ENCODE measurements at places on chromosomes 1 and 21.

DNA sequence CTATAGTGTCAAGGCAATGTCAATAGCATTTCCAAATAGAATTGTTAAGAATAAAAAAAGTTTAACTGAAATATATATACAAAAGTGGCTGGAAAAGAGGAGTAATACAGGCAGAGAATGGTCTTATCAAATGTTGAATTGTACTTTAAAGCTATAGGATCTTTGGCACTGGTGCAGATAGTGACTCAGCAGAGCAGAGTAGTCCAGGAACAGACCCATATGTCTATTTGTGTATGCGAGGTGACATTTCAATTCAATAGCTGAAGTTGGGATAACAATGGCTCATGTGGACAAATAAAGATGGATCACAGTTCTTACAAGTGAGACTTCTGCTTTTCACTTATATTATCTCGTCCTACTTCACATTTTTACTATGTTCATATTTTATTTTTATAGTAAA lies 543.0 kb upstream of the B3GALT2 start:
- no peak for DNase-seq

GRCh38 chr1:118104951-118105350 lies 80.1 kb downstream of the SPAG17 start:
- no peak for DNase-seq

DNA sequence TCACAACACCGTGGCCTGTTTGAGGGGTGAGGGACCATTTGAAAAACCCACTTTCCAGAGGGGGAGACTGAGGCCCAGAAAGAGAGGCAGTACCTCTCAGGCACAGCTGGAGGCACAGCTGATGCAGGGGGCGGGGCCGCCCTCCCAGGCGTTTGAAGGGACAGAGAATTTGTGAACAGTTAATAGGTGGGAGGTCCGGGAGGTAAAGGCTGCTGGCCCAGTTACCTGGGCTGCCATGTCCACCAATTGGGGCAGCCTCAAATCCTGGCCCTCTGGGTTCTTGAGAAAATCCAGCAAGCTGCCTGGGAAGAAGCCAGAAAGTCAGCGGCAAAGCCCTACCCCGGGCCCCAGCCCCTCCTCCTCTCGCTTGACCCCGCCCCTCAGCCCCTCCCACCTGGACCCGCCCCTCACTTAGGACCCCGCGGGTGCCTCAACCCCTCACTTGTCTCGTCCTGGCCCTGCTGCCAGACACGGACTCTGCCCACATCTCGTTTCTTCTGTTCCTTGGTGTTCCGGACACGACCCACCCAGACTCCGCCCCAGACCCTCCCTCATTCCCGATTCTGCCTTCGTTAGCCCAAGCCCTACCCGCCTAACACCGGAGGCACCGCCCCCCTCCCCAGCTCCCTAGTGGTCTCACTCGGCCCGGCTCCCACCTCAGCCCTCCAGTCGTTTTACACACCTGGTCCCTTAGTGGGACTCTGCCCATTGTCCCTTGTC lies 10.8 kb upstream of the AHDC1 start:
- peak; percentile 87 for DNase-seq

- no peak for DNase-seq
Measured at GRCh38 chr1:240790856-240791255, 178.9 kb upstream of the GREM2 start.

- DNase-seq: no peak
Measured at GRCh38 chr1:165516469-165516868, 27.3 kb upstream of the LRRC52 start.

DNA sequence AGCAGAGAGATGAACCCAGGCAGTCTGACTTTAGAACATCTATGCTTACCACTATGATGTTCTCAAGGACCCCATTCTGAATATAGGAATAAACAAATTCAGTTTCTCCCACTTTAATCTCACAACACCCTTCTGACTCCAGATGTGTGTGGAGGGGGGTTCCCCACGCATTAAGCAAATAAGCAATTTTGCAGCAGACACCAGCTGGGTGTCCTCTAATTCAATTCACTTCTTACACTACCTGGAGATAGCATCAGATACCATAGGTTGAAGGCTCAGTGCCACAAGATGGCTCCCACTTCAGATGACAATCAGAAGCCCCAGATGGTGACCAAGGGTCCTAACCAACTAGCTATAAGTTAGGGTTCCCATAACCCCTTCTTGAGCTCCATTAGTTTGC lies 30.3 kb upstream of the CEP350 start:
- DNase-seq: no peak

GRCh38 chr1:61581251-61581650 lies 143.7 kb downstream of the TM2D1 start:
- DNase-seq: no peak

- DNase-seq: no peak
Measured at GRCh38 chr1:89898150-89898549, 77.3 kb downstream of the LRRC8D start.

DNA sequence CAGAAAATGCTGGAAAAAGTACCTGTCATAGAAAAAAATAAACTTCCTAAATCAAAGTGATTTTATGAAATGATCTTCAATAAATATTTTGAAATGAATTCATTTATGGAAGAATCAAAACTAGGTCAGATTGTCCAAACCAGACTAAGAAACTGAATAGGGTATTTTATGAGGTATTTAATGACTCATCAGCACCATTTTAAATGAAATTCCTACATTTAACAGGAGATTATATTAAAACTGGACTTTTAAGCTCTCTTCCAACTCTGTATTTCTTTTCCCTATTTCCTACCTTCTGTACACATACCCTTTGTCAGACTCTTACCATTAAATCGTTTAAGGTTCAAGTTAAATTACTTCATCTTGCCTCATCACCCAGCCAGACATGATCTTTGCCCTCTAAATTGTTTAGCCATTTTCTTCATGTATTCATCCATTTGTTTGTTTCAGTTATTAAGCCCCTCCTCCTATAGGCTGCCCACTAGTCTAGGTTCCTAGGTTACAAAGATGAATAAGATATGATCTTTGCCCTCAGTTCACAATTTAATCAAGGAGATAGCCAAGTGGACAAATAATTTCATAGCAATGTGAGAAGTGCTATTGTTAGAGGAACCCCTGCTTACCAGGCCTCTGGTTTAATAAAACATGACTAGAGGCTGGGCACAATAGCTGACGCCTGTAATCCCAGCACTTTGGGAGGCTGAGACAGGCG lies 25.0 kb downstream of the TATDN3 start:
- DNase-seq: no peak

- DNase-seq: no peak
Measured at GRCh38 chr1:82073659-82074058, 272.9 kb downstream of the ADGRL2 start.

DNA sequence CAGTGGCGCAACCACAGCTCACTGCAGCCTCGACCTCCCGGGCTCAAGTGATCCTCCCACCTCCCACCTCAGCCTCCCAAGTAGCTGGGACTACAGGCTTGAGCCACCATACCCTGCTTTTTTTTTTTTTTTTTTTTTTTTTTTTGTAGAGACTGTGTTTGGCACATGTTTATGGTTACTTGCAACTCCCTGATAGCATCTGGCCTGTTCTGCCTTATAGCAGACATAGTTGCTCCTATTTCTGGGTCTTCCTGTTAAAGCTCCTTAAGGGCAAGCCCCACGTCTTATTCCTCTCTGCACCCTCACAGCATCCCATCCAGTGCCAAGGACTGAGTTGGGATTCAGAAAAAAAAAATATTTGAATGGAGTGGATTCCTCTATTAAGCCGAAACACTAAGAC lies 17.1 kb upstream of the CNR2 start:
- no peak for DNase-seq

DNA sequence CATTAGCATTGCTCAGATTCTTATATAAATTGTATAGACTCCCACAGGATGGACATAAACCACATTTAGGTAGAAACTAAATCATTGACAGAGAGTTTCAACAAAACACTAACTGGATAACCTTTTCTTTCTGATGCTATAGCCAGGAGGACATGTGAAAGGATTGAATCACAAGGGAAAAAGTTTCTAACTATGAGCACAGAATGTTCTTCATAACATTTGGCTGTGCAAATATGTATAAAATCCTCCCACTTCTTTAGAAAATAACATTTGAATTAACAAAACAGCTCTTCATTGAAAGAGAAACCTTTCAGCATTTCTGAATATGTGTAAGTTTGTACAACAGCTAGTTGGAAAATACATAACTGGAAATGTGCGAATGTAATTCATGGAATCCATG lies 167.3 kb downstream of the TBX15 start:
- no peak for DNase-seq

- no peak for DNase-seq
Measured at GRCh38 chr1:54859700-54860391, 27.1 kb downstream of the DHCR24 start.

- no peak for DNase-seq
Measured at GRCh38 chr1:226276077-226276682, 32.8 kb downstream of the LIN9 start.

GRCh38 chr1:43776043-43776761 lies 68.9 kb downstream of the ST3GAL3 start:
- DNase-seq: no peak

DNA sequence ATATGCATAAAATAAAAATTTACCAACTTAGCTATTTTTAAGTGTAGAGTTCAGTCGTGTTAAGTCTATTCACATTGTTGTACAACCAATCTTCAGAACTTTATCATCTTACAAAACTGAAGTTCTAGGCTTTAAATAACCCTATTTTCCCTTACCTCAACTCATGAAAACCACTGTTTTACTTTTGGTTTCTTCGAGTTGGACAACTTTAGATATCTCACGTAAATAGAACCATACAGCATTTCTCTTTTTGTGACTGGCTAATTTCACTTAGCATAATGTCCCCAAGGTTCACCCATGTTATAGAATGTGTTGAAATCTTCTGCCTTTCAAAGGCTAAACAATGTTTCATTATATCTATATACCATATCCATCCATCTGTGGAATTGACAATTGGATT lies 819.0 kb upstream of the ADGRL4 start:
- DNase-seq: no peak

DNA sequence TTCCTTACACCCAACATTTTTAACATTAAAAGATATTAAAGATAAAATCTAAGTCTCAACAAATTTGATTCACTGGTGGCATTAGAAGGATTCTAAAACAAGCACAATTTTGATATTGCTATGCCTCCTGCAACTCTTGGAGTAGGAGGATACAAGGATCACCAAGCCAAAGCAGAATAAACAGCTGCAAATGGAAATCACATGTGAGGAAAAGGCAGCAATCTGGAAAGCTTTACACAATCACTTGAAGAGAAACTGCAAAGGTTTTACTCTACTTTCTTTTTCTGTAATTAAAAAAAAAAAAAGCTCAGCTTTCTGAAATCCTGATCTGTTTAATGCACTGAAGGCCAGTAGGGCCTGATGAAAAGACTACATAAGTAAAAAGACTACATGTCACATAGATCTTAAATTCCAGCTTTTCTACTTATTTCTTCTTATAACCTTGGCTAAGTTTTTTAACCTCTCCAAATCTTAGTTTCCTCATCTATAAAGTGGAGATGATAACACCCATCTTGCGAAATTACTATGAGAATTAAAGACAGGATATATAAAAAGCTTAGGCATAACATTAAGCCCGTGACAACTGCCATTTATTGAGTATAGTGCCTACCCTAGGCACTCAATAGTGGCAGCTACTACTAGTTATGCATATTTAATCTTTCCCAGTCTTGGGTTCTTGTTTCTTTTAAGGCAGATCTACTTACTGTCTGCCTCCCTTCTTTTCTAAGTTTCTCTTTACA lies 73.5 kb downstream of the EPS15 start:
- no peak for DNase-seq

DNA sequence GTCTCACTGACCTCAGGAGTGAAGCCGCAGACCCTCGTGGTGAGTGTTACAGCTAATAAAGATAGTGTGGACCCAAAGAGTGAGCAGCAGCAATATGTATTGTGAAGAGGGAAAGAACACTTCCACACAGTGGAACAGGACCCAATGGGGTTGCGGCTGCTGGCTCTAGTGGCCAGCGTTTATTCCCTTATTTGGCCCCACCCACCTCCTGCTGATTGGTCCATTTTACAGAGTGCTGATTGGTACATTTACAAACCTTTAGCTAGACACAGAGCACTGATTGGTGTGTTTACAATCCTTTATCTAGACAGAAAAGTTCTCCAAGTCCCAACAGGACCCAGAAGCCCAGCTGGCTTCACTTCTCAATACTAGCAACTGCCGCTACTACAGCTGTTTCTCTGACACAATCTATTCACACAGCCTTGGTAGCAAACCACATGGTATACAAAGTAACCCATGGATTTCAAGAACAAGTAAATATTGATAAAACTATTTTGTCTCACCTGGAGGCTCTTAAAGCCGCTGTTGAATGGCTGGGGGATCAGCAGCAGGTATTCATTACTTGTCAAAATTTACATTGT lies 25.3 kb upstream of the ITLN1 start:
- DNase-seq: no peak

DNA sequence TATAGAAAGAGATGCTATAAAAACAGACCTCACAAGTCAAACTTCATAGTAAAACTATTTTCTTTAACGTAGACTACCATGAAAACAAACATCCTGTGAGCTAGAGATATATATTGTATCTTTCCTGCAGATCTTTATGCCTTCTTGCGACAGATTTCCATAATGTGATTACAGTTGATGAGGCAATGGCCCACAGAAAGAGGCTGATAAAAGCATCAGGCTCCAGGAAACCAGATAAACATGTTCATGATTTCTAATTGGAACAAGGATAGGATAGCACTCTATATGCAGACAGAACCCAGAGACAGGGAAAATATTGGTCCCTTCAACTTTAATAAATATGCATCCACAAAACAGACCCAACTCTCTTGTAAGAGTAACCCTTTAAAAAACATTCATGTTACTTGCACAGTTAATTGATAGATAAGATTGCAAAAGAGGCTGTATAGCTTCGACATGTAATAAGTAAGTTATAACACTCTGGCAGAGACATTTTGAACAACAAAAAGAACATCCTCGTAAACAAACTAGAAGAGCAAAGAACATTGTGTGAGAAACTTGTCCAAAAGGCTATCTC lies 329.4 kb downstream of the AGBL4 start:
- DNase-seq: no peak

DNA sequence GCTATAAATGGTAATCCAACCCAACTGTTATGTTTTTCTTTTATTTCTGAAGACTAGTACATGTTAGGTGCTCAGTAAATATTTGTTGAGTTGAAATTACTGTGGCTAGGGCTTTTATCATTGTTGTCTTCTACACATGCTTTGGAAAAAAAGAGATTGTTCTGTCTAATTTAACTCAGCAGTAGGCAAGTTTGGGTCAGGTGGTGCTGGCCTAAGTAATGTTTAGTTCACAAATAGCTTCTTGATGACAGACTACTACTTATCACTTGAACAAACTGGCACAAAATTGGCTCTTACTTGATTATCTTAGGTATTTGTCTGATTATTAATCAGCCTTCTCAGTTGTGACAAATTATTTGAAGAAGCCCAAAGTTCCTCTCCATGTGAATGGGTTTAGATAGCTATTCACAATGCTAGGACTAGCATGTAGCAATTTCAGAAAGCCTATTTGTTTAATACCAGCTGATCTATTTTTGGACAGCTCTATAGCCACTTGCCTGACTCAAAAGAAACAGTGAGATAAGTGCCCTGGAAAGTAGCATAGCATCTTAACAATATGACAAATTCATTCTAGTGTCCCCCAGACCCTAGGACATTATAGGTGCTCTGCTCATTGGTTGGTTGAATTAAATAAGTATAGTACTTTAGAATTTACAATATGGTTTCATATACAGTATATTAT lies 32.6 kb downstream of the TMEM200B start:
- no peak for DNase-seq
